Activated T-helper 1 cell treated with anti-CD3 and anti-CD28 coated beads, Interleukin-12 subunit alpha, Interleukin-12 subunit beta, Interleukin-2, Interleukin-4 antibody, amounts not matched to agents 30 ng/mL and 10 ng/mL and 1 ng/mL, durations not matched to agents 14 hours and 24 hours and 36 hours (primary cell): ENCODE measurements at places on chromosomes 2 and 18. TPM values are rescaled to one million over a fixed set of nuclear protein-coding genes. Genes with fewer than 3 reads are reported as not detected.

GRCh38 chr18:64202210-64202836, 53.4 kb upstream of the LINC00305 start:
- DNase-seq, result no peak

DNA sequence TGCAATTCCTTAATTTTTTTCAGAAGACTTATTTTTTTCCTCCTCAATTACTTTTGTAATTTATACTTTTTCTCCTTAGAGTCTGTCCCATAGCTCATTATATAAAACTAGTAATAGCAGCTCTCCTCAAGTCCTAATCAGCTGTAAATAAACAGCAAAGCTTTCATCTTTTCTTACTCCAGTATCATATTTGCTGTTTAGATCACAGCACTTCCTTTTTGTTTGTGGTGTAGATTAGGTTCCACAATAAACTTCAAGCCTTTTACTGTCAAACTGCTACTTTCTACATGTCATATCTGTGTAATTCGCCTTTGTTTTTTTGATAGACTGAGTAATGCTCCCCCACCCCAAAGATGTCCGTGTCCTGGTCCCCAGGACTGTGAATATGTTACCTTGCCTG, 25.5 kb downstream of the GCG start:
- DNase-seq, result no peak

DNA sequence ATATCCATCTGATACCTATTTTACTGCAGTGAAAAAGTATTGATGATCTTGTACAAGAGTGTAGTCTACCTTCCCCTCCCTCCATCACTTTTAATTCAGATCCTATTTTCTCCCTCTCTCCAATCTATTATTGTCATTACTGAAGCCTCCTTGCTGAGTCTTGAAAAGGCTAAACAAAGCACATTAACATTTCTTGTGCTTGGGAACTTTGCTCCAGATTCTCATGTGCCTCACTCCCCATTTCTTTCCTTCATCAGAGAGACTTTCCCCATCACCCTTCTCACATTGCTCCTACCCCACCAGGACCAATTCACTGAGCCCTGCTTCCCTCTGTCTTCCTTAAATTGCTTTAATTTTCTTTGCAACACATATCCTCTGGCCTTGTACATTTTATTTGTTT, 736.2 kb upstream of the GCFC2 start:
- DNase-seq, result no peak

- peak; percentile 7 for DNase-seq
Observed at GRCh38 chr18:12652861-12653401, 5.0 kb downstream of the SPIRE1 start.

DNA sequence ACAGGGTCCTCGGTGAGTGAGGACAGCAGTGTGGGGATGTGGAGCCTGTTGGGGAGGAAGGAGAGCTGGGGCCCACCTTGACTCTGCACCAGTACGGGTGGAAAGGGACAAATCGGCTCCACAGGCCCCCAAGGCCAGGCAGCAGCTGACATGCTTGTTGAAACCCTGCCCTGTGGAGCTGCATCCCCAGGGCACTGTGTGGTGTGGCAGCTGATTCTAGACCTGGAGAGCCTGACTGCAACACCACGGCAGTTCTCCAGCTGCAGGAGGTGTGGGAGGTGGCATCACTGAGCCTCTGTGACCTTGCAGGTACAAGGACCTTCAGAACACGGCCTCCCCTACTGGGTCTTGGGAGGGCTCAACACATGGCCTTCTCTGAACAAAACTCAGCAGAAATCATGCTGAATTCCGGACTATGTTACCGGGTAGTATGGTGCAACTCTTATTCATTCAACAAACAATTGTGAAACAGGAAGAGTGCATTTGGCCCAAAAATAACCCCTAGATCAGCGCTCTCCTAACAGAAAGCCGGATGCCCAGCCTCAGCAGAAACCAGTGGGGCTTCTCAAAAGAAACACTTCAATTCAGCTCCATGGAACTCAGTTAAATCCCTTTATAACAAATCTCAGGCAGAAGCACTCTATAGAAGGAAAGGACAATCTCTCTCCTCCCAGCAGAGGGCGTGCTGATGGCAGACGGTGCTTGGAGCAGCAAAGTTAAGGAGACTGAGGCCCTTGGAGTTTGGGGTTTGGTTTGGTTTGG, 104.4 kb upstream of the SALL3 start:
- DNase-seq, result no peak

GRCh38 chr2:44333994-44334393, 27.3 kb downstream of the PREPL start:
- no peak for DNase-seq

GRCh38 chr2:138534791-138535190, 33.2 kb downstream of the SPOPL start:
- no peak for DNase-seq

DNA sequence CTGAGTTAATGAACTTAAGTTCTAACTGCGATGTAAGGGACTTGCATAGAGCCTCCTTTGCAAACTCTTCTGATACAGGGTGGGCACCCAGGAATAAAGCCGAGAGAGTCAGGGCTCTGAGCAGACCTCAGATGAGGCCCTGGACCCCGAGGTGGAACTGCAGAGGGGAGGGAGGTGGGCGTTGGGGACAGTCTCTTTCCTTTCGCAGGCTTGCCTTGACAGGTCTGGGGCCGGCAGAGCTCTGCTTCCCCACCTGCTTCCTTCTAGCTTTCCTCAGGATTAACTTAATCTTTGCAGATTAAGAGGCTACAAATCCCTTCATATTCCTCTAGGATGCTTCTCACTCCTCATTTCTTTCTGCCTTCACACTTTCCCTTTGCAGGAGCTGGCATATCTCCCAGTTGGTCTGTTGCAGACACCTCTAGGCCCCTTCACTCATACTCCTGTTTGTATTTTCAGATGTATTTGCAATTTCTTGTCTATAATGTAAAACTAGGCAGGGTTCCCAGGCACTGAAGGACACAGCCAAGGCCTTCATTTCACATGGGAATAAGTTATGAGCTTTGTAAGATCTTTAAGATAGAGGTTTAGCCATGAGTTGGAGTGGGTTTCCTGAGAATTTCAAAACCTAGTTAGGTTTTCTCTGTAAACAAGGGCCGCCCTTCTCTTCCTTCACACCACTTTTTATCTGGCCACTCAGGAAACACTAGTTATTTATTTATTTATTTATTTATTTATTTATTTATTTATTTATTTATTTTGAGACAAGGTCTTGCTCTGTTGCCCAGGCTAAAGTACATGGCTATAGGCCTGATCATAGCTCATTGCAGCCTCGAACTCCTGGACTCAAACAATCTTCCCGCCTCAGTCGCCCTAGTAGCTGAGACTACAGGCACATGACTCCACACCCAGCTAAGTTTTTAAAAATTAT, 70.9 kb downstream of the MTCL1 start:
- no peak for DNase-seq

GRCh38 chr2:173658946-173659371, 304.3 kb downstream of the CDCA7 start:
- DNase-seq, result no peak

- DNase-seq, result no peak
Observed at GRCh38 chr2:30510409-30510808, 63.4 kb downstream of the LCLAT1 start.

- DNase-seq, result peak; percentile 58
Observed at GRCh38 chr2:65430603-65431420, 1.6 kb downstream of the SPRED2 start.

DNA sequence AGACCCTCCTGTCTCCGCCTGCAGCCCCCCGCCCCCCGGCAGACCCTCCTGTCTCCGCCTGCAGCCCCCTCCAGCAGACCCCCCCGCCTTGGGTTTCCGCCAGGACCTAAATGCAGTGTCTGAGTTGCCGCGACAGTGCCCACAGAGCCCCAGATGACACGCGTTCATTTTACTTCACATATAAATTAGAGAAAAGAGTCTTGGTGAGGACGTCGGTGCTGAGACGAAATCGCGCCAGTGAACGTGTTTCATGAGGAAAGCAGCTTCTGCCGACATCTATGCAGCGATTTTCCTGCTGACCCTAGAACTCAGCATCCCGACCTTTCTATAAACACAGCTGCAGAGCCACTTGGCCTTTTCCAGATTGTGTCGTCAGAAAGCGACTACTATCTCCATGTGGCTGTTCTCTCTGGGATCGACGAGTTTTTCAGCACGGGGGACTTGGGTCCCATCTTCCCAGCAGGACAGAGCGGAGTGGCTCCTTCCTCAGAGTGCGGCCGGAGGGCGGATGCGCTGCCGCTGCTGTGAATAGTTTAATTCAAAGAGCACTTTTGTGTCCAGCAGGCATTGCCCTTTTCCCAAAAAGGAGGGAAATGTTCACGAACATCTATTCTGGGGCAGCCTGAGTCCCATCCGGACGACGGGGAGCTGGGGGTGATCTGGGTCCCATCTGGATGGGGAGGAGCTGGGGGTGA, 136.7 kb downstream of the NFATC1 start:
- DNase-seq, result no peak

GRCh38 chr2:32777714-32778113, 149.9 kb downstream of the TTC27 start:
- DNase-seq, result no peak

- DNase-seq, result no peak
Observed at GRCh38 chr2:46487667-46488335, 8.4 kb downstream of the TMEM247 start.

GRCh38 chr18:36191711-36192110, 4.4 kb downstream of the MOCOS start:
- no peak for DNase-seq

DNA sequence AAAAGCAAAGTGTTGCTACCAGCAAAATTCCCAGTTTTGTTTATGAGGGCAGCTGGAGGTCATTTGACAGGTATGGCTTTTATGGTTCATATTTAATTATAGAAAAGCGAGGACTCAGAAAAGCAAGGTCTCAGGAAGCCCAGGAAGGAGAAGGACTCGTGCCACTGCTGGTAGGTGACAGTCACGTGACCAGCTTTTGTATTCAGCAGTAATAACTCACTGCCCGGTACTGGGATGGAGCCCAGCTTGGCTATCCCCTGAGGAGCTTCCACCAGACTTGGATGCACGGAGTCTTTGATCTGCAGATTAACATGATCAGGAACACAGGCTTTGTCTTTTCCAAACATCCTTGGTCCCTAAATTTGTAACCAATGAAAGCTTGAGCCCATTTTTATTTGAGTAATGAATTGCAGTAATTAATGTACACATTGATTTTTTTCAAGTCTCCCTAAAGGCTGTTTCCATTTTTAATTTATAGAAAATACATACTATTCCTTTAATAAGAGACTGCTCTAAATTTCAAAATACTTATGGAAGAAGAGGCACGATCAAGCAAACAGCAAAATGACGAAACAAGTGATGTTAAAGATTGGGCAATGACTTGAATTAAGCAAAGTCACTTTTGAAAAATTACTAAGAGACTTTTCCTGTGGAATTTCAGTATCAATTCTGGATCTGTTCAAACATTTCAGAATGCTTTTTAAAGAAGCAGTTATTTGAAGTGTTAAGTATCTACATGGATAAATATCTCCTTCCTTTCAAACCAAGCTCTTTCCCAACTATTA, 251.7 kb upstream of the HNRNPA3 start:
- no peak for DNase-seq

- no peak for DNase-seq
Observed at GRCh38 chr2:177651833-177652232, 259.3 kb downstream of the AGPS start.

DNA sequence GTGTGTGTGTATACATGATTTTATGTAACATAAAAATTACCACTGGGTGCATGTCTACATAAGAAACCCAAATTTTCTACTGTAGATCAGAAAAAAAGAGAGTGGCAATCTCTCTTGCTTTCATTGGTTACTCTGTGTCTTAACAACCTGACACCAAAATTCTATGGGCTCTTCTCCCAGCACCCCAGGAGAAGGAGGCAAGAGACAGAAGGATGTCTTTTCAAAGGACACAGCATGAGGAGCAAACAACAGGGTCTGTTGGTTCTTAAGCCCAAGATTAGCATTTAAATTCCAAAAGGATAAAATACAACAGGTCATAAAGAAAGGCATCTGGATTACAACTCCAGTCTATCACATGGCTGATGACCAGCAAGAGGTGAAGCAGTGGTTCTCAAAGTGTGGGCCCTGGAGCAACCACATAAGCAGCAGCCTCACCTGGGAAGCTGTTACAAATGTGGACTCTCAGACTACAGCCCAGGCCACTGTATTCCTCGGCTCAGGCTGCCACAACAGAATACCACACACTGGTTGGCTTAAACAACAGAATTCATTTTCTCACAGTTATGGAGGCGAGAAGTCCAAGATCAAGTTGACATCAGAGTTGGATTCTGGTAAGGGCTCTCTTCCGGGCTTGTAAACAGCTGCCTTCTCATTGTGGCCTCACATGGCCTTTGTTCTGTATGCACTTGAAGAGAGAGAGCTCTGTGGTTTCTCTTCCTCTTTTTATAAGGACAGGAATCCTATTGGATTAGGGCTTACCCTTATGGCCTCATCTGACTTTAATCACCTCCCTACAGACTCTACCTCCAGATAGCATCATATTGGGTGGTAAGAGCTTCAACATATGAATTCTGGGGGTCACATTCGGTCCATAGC, 79.8 kb upstream of the RNF152 start:
- no peak for DNase-seq

DNA sequence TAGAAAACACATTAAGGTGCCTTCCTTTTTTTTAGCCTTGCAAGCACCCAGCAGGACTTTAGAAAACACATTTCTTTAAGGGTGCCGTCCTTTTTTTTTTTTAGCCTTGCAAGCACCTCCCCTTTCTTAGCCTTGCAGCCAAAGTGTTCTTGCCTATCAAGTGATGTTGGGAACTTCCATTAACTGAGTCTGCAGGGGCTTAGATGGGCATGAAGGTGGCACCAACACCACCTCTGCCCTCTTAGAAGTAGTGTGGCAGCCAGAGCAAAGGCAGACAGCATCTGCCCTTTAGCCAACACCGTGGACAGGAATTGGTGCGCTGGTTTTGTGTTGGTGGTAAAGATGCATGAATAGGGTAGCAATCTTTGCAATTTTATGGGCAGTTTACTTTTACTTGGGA, 211.6 kb upstream of the SP5 start:
- no peak for DNase-seq

DNA sequence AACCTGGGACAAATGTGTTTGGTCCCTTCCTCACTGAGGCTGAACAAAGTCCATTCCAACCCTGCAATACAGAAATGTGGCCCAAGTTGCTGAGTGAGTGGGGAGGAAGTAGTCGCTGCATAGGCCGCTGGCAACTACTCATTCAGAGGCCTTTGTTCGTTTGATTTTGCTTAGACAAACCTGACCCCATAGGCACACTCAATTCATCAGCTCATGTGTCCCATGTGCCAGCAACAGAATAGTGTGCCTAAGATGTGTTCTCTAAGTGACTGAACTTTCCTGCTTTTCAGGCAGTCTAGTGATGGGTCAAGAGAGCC, 23.0 kb downstream of the PTPN18 start:
- DNase-seq, result no peak

GRCh38 chr2:14936426-14936825, 303.9 kb downstream of the LRATD1 start:
- no peak for DNase-seq

GRCh38 chr2:238506371-238507068, 79.8 kb downstream of the ASB1 start:
- no peak for DNase-seq

PLCL1 gene
- total RNA-seq, result 0.62 and 0.78 TPM in 2 replicates

ASTL gene
- total RNA-seq, result 2.0 and 2.9 TPM in 2 replicates

MYL1 gene
- not detected in 2 replicates for total RNA-seq

GPR45 gene
- not detected in 2 replicates for total RNA-seq

ALK gene
- not detected in 2 replicates for total RNA-seq

KIDINS220 gene
- total RNA-seq, result 24.3 and 24.5 TPM in 2 replicates

WNT6 gene
- total RNA-seq, result not detected in 2 replicates
